ENCODE measurements at places on chromosomes 3 and 15.

DNA sequence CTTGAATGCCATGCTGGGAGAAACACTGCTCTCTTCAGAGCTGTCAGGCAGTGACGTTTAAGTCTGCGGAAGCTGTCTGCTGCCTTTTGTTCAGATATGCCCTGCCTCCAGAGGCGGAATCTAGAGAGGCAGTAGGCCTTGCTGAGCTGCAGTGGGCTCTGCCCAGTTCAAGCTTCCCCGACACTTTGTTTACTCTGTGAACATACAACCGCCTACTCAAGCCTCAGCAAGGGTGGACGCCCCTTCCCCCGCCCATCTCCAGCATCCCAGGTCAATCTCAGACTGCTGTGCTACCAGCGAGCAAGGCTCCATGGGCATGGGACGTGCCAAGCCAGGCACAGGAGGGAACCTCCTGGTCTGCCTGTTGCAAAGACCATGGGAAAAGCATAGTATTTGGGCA, 99.7 kb downstream of the TAFA4 start:
- H3K27me3 ChIP-seq: no peaks in the 10 kb centered on the region
- DNase-seq: no peak
- no peaks in the 10 kb centered on the region for H3K4me1 ChIP-seq
- no peaks in the 10 kb centered on the region for H3K36me3 ChIP-seq

DNA sequence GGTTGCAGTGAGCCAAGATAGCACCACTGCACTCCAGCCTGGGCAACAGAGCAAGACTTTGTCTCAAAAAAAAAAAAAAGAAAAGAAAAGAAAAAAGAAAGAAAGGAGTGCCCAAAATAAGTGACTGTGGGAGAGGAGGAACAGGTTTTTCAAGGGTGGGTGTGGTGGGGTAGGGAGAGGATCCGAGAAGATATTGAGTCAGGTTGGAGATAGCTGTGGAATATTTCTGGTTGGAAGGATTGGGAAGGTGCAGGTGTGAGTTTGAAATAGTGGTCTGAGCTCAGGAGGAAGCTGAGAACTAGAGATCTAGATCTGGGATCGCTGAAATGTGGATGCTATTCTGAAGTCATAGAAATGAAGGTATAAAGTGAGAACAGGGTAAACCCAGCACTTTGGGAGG, 7.8 kb downstream of the SCAMP2 start:
- no peaks in the 10 kb centered on the region for H3K27me3 ChIP-seq
- H3K4me3 ChIP-seq: no peak overlapping the region
- no peak for DNase-seq
- H3K4me1 ChIP-seq: no peaks in the 10 kb centered on the region

- no peak for DNase-seq
- H3K27ac ChIP-seq: no peak overlapping the region
- peaks cover 5% of the 10 kb centered on the region for H3K36me3 ChIP-seq
- H3K27me3 ChIP-seq: no peaks in the 10 kb centered on the region
- H3K4me1 ChIP-seq: peaks cover 2% of the 10 kb centered on the region
- H3K4me3 ChIP-seq: no peak overlapping the region
These were observed 9.7 kb downstream of the GABPB1 start for GRCh38 chr15:50345298-50345697.

DNA sequence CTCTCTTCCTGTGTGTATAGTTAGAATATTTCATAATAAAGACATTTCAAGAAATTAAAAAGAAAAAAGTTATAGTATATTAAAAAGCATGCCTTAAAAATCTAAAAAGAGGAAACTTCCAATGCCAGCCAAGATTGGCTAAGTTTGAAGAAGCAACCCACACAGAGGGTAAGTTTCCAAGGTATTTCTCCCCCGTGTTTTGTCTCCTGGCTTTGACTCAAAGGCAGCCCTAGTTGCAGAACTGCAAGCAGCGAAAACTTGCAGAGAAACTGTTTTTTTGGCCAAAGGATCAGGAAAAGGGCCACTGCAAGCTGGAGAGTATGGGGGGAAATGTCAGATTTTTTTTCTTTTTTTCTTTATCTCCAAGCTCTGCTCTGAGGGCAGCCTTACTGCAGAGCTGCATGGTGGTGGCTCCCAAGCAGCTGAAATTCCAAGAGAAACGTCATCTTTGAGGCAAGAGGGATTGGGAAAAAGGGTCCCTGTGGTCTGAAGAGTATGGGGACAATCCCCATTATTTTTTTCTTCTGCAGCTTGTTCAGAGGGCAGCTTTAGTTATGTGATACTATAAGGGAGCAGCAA, 23.0 kb downstream of the HACL1 start:
- no peak overlapping the region for H3K27ac ChIP-seq
- H3K4me1 ChIP-seq: no peaks in the 10 kb centered on the region
- no peaks in the 10 kb centered on the region for H3K27me3 ChIP-seq
- no peak overlapping the region for H3K4me3 ChIP-seq
- H3K36me3 ChIP-seq: peaks cover 54% of the 10 kb centered on the region
- no peak for DNase-seq

- no peaks in the 10 kb centered on the region for H3K4me1 ChIP-seq
- H3K4me3 ChIP-seq: no peak overlapping the region
- no peak for DNase-seq
- peaks cover 34% of the 10 kb centered on the region for H3K36me3 ChIP-seq
These were observed 18.1 kb upstream of the BSN start for GRCh38 chr3:49535971-49536874.

GRCh38 chr3:182782149-182782548, 11.2 kb upstream of the ATP11B start:
- H3K27ac ChIP-seq: no peak overlapping the region
- no peaks in the 10 kb centered on the region for H3K27me3 ChIP-seq
- no peaks in the 10 kb centered on the region for H3K36me3 ChIP-seq
- DNase-seq: no peak
- no peak overlapping the region for H3K4me3 ChIP-seq

GRCh38 chr3:195829897-195830254, 18.1 kb upstream of the MUC4 start:
- no peaks in the 10 kb centered on the region for H3K27me3 ChIP-seq
- peaks cover 4% of the 10 kb centered on the region for H3K4me1 ChIP-seq
- DNase-seq: no peak
- no peak overlapping the region for H3K27ac ChIP-seq

GRCh38 chr15:84982301-84982920, 755 bp downstream of the PDE8A start:
- H3K4me1 ChIP-seq: no peaks in the 10 kb centered on the region
- DNase-seq: peak; percentile 78
- no peaks in the 10 kb centered on the region for H3K36me3 ChIP-seq
- peak overlapping the region; percentile 63 for H3K4me3 ChIP-seq

- H3K4me1 ChIP-seq: no peaks in the 10 kb centered on the region
- no peak for DNase-seq
- H3K4me3 ChIP-seq: no peak overlapping the region
- no peak overlapping the region for H3K27ac ChIP-seq
- H3K27me3 ChIP-seq: no peaks in the 10 kb centered on the region
- peaks cover 21% of the 10 kb centered on the region for H3K36me3 ChIP-seq
These were observed 7.4 kb downstream of the NDUFAF1 start for GRCh38 chr15:41394924-41395323.
